Effector memory CD8-positive, alpha-beta T cell (primary cell): ENCODE measurements at places on chromosomes 7 and 10.

DNA sequence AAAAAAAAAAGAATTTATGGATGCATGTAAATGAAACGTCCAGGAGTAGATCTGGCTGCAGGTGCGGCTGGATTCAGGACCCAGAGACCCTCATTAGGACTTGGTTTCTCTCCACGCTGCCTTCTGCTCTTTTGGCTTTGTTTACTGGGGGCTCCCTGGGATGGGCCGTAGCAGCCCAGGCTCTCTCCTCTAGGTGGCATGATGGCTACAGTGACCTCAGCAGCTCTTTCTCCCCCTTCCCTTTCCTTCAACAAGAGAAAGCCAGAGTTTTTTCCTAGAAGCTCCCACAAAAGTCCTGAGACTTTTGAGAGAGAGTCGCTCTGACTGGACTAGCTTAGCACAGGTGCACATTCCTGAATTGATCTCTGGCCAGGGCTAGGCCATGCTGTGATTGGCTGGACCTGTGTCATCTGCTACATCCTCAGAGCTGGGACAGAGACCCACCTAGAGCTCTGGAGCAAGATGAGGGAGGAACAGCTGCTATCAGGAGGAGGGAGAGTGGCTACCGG, 67.8 kb upstream of the PDCD4 start:
- peak; percentile 21 for DNase-seq

DNA sequence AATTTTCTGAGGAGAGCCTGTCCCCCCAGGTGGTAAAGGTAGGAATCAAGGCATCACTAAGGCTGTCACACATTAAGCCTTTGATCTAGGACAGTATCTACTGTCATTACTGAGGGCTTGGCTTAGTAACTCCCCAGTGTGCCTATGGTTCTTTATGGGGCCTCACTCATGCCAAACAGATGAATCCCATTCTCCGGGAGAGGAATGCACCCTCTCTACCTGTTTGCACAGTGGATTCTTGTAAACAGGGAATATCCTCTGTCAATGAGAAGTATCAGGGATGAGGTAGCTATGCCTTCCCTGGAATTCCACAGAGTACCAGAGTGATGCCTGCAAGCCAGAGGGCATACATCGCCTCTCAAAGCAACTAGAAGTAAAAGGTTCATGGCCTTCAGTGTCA, 3.9 kb upstream of the CPN1 start:
- no peak for DNase-seq

GRCh38 chr10:57482259-57482658, 785.4 kb downstream of the IPMK start:
- DNase-seq = no peak

DNA sequence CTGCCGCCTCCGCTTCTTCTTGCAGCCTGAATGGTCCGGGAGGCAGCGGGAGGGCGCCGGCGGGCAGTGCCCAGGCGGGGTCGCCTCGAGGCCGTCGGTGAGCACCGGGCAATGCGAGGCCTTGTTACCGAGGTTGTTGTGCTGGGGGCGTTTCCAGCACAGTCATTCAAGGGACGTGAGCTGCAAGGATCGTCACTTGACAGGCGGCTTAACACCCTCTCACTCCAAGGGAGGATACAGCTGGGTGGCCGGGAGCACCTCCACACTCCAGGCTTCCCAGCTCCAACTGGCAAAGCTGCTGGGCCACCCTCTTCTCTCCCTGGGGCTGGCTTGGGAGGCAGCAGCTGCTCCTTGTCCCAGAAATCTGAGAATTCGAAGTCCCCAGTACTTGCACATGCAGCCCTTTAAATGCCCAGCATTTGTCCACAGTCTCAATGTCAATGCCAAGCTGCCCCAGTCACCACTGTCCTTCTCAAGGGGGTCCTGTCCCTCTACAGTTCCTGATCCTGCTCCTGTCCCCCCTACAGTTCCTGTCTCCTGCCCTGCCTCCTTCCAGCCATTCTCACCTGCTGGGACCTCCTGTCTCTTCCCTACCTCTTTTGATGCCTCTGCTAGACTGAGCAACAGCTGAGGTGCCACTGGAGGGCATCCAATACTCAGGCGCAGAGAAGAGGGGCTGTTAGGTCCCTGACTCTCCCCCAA, 4.4 kb upstream of the HOXA11 start:
- no peak for DNase-seq

DNA sequence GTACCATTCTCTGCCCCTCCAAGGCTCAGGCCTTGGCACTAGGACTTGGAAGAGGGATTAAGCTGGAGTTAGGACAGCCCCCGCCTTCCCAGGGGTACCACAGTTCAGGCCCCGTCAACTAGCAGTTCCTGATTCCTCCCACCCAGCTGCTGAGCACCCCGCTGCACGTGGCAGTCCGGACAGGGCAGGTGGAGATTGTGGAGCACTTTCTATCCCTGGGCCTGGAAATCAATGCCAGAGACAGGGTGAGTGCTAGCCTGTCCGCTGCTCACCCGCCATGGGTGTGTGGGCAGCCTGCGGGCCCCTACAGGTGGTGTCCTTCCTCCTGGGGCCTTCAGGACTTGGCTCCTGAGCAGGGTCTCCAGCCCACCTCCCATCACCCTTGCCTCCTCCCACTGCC, 2.0 kb upstream of the HOGA1 start:
- DNase-seq = no peak

- DNase-seq = no peak
Measured at GRCh38 chr7:17009007-17009719, 127.4 kb upstream of the AGR3 start.

DNA sequence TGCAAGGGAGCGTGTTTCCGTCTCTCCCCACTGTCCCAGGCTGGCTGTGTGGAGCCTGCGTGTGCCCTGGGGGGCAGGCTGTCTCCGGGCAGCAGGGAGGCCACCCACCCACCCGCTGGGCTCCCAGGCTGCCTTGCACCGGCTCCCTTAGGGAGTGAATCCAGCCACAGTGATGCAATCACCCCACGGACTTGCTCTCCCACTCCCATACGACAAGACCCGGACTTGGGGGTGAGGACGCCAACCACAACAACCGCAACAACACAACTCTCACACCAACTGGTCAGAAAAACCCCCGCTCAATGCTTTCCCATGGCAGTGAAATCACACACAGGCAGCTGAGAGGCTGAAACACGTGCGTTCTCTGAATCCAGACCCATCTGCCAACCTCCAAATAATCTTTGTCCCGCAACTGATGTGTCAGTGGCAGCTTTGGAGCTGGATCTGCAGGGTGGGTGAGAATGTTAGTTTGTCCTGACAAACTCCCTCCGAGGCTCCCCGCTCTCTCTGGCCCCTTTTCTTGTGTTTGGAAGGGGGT, 62.7 kb upstream of the DDC start:
- DNase-seq = no peak

GRCh38 chr10:96858038-96858705, 26.1 kb downstream of the LCOR start:
- no peak for DNase-seq

- DNase-seq = no peak
Measured at GRCh38 chr7:140983802-140984201, 30.9 kb downstream of the MRPS33 start.

- DNase-seq = no peak
Measured at GRCh38 chr10:79448732-79449049, 3.3 kb upstream of the ZCCHC24 start.

DNA sequence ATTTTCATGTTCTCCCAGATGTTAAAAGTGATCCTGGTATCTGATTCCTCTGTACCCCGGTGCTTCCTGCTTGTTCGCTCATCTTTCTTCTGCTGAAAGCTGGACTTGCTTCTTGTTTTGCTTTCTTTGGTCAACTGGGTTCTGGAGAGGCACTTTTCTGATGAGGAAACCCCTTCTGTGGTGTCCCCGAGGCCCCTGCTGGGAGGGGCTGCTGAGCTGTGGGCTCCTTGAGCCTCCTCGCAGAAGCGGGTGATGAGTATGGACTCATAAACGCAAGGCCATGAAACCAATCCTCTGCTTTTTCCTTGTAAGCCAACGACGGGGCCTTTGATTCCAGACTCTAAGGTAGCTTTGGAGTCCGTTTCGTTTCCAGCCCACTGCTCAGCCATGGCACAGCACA, 7.8 kb downstream of the WIPI2 start:
- no peak for DNase-seq

GRCh38 chr7:50450590-50451032, 461 bp upstream of the FIGNL1 start:
- no peak for DNase-seq

DNA sequence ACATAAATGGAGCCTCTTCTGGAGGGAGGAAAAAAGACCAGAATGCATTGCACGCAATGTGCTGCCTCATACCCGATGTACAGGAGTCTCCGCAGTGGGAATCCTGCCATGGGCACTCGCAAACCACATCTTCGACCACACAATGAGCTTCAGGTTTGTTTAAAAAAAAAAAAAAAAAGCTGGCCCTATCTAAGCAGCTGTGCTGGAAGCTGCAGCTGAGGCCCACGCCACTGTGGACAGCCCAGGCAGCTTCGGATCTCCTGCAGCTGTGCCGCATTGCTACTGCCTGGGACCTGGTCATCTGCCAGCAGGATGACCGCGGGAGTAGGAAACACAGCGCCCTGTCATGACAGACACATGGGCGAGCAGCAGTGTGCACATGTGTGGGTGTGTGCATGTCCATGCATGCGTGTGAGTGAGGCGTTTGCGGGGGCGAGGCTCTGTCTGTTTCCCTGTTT, 26.0 kb downstream of the EN2 start:
- no peak for DNase-seq

DNA sequence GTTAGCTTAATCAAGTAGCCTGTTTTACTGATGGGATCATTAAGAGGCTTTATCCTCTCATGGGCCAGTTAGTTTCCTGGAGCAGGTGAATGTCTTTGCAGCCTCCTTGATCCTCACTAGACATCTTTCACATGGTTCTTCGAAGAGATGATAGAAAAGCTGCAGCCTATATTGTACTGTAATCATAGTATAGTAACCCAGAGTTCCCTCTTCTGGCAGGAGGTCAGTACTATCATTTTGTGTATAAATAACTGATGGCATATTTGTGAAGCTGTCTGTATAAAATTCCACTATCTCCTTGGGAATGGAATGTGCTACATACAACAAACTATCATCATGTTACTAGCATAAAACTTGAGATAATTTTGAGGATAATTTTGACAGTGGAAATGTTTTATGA, 123.8 kb upstream of the PRPS1L1 start:
- DNase-seq = no peak

- no peak for DNase-seq
Measured at GRCh38 chr7:151439855-151440798, at the start of gene CRYGN. Gene CRYGN (minus strand): TSS chr7:151440141. CDS start chr7:151439917, 224 bp downstream.

GRCh38 chr10:60977161-60978122, 33.5 kb upstream of the RHOBTB1 start:
- no peak for DNase-seq

DNA sequence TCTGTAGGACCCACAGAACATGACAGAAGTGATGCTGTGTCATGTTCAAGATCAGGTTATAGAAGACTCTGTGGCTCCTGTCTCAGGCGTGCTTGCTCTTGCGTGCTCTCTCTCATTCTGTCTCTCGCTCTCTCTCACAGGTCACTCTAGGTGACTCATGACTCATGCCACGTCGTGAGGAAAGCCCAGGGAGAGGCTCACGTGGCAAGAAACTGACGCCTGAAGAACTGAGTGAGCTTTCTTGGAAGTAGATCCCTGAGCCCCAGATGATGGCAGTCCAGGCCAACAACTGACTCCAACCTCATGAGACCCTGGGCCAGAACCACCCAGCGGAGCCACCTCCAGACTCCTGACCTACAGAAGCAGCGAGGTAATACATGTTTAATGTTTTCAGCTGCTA, 103.3 kb downstream of the DNMBP start:
- no peak for DNase-seq

DNA sequence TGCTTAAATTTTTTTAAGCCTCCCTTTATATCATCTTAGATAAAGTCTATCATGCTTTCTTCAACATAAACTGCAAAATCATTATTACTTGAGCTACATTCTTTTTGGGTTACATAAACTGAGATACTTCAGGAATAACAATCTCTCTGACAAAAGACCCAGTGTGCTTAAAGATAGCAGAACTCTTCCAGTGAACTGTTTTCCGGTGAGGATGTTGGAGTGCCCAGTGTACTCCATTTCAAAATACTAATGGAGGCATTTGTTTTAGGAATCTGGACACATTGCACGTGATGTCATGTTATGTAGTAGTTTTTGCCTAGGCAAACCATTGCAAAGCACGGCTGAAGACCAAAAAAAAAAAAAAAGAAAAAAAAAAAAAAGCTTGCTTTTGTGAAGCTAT, 388.2 kb upstream of the CELF2 start:
- DNase-seq = no peak

GRCh38 chr10:119319161-119319919, 112.0 kb downstream of the GRK5 start:
- DNase-seq = no peak

DNA sequence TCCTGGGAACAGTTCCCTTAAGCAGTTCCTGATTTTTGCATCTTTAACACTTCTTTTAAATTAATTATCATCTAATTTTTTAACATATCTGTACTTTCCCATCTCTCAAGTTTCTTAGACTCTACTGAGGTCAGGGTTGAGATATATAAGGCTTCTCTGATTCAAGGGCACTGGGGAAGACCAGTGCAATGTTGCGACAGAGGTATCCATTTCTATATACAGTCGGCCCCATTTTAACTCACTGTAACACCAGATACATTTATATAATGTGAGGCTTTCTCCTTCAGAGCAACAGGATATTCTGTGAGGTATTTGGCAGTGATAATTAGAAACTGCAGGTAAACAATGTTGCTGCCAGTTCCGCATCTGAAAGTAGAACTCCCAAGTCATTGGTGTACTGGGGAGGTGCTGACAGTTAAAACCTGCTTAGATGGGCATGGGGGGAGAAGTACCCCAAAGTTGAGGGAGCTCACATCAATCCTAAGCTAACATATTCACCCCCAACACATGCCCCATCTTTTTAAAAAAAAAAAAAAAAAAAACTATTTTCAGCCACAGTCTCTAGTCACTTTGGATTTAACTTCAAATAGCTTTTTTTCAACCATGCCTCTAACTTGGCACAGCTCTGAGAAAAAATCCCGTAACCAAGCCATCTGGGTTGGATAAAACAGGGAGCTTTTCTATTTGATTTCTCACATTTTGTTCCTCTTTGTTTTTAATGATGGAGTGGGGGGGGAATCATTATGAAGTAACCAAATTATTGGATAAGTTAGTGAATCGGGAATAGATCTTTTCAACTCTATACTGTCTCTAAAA, 62.9 kb downstream of the REEP3 start:
- no peak for DNase-seq

GRCh38 chr10:1632596-1632995, 104.7 kb downstream of the ADARB2 start:
- no peak for DNase-seq

DNA sequence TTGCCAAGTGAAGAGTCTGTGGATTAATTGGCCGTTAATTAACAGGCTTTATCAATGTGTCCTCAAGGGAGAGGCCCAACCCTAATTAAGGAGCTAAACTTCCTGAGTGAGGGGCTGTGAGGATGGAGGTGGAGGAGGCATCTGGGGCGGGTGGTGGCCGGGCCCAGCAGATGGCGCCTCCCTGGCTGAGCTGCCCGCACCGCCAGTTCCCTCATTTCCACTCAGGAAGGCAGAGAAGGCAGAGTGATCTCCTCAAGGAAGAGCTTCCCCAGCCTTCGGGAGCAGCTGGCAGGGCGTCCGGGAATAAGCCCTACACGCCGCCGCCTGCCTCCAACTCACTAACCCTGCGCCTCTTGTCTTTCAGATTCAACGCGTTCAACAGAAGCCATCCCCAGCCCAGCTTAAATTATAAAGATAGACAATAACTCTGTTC, 112.2 kb downstream of the CYTH3 start:
- DNase-seq = no peak
